ENCODE measurements at places on chromosomes 16 and 17.

- DNase-seq, result no peak
These were observed 15.0 kb upstream of the PEMT start for GRCh38 chr17:17606416-17607000.

DNA sequence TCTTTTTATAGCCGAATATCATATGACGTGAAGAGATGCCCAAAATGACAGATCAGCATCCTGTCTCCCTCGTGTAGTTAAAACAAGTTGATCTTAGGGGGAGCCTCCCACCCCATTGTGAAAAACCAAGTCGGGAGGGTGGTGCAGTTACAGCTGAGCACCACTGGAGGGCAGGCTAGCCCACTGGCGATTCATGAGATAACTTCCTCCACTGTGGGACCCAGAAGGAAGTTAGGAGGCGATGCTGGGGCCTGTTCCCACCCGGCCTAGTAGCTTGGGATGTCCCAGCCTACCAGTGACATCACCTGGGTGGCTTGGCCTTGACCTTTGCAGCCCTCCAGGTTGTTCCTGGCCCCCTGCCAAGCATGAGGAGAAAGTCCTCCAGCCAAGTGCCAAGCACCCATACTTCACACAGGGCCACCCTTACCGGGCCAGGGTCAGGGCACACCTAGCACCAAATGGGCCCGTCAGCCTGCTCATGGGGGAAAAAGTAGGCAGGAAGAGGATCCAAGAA is 8.1 kb upstream of the CPNE2 start:
- peak; percentile 93 for DNase-seq

DNA sequence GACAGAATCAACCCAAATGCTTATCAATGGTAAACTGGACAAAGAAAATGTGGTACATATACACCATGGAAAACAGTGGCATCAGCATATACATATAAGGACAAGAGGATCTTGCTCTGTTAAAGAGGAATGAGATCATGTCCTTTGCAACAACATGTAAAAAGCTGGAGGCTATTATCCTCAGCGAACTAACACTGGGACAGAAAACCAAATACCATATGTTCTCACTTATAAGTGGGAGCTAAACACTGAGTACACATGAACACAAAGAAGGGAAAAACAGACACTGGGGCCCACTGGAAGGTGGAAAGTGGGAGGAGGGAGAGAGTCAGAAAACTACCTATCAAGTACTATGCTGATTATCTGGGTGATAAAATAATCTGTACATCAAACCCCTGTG is 447.3 kb upstream of the MAF start:
- no peak for DNase-seq

- no peak for DNase-seq
These were observed 473.2 kb upstream of the SALL1 start for GRCh38 chr16:51624080-51624775.

DNA sequence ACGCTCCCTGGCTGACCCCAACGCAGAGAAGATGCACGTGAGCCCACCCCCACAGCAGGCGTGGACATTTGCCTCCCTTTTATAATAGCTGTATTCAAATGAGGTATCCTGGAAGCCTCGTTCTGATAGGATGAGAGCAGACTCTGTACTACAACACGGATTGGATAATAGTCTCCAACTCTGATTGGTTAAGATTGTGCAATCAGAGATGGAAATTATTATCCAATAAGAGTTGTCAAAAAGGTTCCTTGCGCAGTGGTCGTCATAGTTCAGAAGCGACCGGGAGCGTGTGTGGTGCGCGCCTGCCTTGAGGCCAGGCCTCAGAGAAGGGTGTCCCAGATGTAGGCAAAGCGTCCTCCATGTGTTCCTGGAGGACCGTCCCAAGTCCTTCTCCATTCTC is 104.6 kb downstream of the USP22 start:
- DNase-seq, result no peak

- DNase-seq, result no peak
These were observed 80.3 kb downstream of the GSG1L start for GRCh38 chr16:27983244-27983643.

All from NB4 (cell line).